ELF-1 (cell line): ENCODE measurements at places on chromosomes 6 and 20.
A peak's percentile ranks its signal among the peaks of the same experiment; 100 is the strongest.

DNA sequence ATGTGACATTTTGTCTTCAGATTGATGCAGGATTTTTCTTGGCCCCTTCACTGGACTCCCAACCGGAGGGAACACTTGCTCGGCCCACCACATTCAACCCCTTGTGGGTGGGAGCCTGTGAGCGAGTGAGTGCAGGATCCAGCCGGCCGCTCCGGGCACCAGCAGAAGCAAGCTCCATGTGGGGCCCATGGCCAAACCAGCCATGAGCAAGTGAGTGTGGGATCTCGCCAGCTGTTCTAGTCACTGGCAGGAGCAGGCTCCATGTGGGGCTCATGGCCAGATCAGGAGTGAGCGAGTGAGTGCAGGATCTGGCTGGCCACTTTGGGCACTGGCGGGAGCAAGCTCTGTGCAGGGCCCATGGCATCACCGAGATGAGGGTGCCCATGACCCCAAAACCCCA is 42.6 kb downstream of the OSTM1 start:
- DNase-seq = no peak

GRCh38 chr6:61887423-61887822 is 398.6 kb downstream of the KHDRBS2 start:
- DNase-seq = no peak

DNA sequence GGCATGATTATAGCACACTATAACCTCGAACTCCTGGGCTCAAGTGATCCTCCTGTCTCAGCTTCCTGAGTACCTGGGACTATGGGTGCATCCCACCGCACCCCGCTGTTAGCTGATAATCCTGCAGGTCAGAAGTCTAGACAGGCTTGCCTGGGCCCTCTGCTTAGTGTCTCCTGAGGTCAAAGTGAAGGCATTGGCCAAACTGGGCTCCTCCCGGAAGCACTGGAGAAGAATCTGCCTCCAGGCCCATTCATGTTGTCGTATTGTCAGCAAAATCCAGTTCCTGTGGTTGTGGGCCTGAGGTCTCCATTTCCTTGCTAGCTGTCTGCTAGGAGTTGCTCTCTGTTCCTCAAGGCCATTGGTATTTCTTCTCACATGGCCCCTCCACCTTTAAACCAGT is 6.3 kb upstream of the MROH8 start:
- DNase-seq = peak; percentile 62

DNA sequence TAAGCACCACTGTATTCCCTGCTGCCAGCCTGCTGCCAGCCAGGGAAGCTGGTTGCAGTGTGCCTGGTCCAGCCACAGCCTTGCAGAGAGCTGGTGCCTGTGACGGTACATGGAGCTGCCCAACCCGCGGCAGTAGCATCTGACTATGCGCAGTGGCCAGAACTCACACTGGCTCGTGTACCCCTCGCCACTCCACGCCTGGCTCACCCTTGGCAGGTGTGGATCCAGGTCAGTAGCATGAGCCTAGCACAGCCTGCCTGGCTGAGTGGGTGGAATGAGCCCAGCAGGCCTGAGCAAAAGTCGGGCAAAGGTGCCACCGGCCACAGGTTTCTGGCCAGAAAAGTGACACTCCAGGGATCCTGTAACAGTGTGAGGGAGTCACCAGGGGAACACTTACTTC is 361.7 kb upstream of the MAP3K7 start:
- no peak for DNase-seq

DNA sequence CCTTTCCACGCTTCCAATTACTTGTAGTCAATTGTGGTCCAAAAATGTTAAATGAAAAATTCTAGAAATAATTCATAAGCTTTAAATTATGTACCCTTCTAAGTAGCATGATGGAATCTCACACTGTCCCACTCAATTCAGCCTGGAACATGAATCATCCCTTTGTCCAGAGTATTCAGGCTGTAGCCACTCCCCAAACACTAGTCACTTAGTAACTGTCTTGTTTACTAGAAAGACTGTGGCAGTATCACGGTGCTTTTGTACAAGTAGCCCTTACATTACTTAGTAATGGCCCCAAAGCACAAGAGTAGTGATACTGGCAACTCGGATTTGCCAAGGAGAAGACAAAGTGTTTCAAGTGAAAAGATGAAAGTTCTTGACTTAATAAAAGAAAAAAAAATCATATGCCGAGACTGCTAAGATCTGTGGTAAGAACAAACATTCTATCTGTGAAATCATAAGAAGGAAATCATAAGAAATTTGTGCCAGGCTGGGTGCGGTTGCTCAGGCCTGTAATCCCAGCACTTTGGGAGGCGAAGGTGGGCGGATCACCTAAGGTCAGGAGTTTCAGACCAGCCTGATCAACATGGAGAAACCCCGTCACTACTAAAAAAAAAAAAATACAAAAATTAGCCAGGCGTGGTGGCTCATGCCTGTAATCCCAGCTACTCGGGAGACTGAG is 168.5 kb upstream of the SIM1 start:
- no peak for DNase-seq

GRCh38 chr6:135789375-135790050 is 62.0 kb upstream of the PDE7B start:
- no peak for DNase-seq

DNA sequence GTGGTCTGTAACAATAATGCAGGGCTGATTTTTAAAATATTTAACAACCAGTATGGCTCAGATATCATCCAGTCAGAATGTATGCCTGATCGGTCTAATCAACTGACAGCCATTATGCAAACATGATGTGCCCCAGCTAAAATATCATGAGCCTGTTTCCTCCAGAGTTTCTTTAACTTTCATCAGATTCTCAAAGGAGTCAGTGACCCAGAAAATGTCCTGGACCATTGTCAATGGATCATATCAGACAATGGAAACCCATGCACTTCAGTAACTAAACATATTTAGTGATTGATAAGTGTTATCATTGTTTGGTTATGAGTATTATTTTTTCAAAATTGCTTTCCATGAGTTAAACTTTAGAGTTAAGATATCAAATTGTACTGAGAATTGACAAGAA is 173.5 kb downstream of the LMBRD1 start:
- no peak for DNase-seq

- peak; percentile 22 for DNase-seq
These were observed 6.1 kb downstream of the PRDM13 start for GRCh38 chr6:99612551-99613408.

- no peak for DNase-seq
These were observed 627 bp upstream of the RPP21 start for GRCh38 chr6:30344191-30344867.

DNA sequence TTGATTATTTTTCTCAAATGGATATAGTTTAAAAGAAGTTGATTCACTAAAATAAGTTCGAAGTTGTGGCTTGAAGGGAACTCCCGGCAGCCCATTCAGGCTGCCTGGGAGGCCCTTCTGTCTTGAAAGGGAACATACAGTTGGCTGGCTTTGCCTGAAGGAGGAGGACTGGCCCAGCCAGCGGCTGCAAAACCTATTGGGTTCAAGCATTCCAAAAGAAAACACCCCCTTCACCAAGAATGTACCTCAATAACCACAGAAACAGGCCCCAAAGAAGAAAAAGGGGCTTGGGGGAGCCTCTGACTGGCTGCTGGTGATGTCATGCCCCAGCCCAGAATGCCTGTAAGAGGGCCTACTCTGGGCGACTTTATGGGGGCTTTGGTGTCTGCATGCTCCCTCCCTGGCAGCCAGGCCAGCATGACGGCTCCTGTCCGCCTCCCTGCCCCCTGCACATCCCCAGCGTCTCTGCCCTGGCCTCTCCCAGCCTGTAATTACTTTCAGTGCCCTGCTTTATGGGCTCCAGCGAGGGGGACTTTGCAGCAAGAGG is 36.5 kb downstream of the MAFB start:
- no peak for DNase-seq

DNA sequence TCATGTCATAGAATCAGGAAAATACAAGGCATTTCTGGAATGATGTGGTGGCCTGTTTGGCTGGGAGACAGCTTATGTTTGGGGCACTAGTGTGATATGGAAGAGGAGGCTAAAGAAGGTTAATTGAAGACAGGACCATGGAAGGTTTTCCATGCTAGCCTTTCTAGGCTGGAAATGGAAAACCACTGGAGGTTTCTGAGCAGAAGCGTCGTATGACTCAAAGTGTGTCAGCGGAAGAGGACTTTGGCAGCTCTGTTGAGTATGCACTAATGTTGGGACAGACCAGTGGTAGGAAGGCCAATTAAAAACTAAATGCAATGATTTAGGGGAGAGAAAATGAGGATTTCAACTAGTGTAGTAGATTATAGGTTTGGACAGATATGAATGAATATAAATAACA is 413.1 kb downstream of the PLCB1 start:
- no peak for DNase-seq

- no peak for DNase-seq
These were observed 28.4 kb downstream of the MAP3K5 start for GRCh38 chr6:136763716-136764516.

GRCh38 chr6:137746264-137746663 is 120.8 kb upstream of the TNFAIP3 start:
- DNase-seq = no peak

GRCh38 chr20:58626051-58626450 is 25.0 kb upstream of the STX16 start:
- DNase-seq = no peak

DNA sequence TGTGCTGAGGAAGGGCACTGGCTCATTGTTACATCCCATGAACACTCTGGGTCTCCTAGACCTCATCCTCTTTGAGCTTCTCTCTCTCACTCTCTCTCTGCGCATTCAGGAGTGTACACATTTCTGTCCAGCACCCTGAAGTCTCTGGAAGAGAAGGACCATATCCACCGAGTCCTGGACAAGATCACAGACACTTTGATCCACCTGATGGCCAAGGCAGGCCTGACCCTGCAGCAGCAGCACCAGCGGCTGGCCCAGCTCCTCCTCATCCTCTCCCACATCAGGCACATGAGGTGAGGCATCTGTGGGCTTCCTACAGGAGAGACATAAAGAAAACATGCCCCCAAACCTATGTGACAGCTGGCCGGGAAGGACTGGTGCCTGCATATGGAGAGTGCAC is 286.8 kb downstream of the ESR1 start:
- no peak for DNase-seq
